HL-60 (cell line): ENCODE measurements at places on chromosomes 16 and 17.
A peak's percentile ranks its signal among the peaks of the same experiment; 100 is the strongest.

GRCh38 chr17:27565874-27566670, 64.9 kb upstream of the LGALS9 start:
- DNase-seq, result no peak

GRCh38 chr17:81148986-81149533, 16.2 kb upstream of the PVALEF start:
- peak; percentile 75 for DNase-seq

DNA sequence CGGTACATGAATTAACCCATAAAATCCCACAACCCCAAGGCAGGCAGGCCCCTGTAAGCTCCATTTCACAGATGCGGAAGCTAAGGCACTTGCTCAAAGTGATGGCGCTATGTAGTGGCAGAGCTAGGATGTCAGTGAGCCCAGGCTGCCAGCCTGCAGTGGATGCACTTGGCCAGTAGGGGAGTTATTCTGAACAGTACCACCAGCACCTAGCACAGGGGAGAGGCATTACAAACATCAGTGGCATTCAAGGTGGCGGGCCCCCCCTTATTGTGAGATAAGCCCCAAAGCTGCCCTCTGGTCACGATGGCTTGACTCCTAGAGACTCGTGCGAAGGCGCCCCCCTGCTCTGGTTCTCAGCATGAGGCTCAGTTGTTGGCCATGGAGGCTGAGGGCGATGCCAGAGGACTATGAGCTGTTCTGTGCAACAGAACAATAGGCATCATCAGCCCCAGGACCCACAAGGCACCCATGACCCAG, 33.8 kb downstream of the GTF3C1 start:
- DNase-seq, result peak; percentile 15

- no peak for DNase-seq
Measured at GRCh38 chr16:61590577-61590976, 445.7 kb downstream of the CDH8 start.

DNA sequence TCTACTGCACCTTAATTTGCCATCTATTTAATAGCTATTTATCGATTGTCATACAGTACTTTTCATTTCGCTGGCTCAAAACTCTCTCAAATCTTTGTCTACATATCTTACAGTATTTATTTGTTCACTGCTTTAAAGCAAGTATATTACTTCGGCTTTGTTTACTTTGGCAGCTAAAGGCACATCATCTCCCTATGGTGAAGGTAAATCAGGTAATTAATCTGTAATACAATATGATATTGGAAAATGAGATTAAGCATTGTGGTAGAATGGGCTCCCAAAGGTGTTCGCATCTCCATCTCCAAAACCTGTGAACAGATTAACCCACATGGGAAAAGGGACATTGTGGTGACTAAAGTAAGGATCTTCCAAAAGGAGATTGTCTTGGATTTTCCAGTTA, 6.5 kb downstream of the TMEM170A start:
- DNase-seq, result no peak

DNA sequence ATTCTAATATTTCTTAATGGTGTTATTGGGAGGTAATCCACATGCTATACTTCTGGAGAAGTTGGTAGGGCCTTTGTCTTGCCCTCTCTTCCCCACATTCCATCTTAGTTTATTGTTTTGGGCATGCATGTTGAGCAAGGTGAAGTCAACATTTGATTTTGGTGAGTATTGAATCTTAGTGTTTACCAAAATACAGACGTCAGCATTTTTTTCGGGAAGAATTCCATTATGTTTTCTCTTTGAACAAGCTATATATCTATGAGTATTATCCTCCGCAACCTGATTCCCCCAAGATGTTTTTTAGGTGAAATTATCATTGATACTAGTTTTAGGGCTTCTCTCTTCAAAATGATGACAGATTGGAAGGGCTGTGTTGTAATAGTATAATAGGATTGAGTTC, 47.4 kb upstream of the SHISA9 start:
- DNase-seq, result no peak

DNA sequence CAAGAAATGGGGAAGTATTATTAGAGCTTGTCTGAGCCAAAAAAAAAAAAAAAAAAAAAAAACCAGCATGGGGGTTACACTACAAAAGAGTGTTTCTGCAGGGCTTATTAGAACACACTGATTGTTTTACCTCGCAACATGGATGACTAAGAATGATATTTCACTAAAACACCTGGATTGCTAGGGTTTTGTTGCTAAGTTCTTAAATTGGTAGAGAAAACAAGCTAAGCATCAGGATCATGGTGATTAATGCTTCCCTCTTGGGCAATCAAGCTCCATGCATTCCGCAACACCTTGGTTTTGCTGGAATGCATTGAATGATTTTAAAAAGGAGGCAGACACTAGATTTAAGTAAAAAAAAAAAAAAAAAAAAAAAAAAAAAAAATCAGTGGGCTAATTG, 931.4 kb upstream of the CDH8 start:
- no peak for DNase-seq
